ENCODE measurements at places on chromosomes 13 and 19.

DNA sequence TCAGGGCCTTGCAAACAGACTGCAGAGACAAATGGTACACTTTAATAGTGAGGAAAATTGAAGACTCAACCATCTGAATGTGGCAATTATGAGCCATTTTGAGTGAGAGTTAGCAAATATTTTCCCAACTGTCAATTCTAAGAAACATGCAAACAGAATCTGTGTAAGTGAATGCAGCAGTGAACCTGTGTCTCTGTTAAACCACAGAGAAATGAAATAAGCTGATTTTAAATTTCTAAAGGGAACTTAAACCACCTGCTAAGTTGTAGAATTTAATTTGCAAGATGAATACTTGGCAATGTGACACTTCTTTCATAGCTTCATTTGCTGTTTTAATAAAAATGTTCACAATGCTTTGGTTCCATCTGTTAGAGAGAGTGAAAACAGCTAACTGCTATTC is 42.0 kb upstream of the TDRD3 start:
- DNase-seq, result no peak

- no peak for DNase-seq
Observed at GRCh38 chr19:46611776-46612175, 10.6 kb downstream of the CALM3 start.

GRCh38 chr13:112891477-112892401 is 77.3 kb upstream of the MCF2L start:
- no peak for DNase-seq

DNA sequence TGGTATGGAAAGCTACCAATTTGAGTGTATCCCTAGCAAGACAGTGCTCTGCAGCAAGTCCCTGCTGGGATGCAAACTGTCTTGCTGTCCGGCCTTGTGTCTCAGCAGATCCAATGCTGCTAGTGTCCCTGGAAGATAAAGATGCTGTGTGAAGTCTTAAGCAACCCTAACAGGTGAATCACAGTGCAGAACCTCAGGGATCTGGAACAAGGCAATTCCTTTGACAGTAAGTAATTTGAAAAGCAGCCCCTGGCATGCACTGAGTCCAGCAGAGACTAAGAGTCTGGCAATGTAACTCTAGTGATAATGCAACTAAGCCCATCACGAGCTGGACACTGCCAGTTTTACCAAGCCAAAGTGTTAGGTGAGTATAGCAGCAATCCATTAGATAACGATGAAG is 1.7 kb upstream of the UCHL3 start:
- DNase-seq, result no peak

- no peak for DNase-seq
Observed at GRCh38 chr19:28652765-28653164, 560.2 kb downstream of the UQCRFS1 start.

DNA sequence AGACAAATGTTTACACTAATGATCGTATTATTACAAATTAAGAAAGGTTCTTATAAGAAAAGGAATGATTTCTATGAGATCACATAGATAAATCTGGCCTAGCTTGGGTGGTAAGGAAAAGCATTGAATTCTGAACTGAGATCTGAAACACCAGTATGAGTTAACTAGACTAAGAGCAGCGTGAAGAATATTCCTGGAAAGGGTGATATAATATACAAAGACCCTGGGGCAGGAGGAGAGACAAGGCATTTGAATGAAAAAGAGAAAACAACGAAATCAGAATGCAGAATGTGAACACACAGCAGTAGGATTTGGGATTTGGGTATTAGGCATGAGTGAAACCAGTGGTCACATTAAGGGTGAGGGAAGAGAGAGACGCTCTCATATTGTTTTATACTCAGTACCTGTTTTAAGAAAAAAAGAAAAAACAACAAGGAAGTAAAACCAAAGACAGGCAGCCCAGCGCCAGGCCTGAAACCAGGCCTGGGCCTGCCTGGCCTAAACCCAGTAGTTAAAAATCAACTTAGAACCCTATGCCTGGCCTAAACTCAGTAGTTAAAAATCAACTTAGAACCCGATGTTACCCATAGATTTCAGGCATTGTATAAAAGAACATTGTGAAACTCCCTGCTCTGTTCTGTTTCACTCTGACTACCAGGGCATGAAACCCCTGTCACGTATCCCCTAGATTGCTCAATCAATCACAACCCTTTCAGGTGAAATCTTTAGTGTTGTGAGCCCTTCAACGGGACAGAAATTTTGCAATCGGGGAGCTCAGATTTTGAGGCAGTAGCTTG is 287.1 kb downstream of the ITGBL1 start:
- DNase-seq, result no peak

DNA sequence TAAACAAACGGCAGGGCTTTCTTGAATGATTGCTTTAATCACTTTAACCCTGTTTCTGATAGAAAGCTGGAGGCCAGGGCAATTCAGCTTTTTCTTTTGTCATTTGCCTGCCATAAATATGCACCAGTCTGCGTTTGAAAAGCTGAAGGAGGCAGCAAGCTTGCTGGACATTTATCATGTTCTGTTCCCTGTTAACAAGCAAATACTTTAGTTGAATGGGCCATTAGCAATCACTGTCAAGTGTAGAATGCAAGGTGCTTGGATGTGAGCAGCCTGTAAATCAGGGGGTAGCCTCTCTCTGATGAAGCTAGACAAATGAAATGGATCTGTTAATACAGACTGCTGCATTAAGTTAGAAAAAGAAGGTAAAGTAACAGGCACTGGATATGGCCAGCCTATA is 7.6 kb downstream of the EFNB2 start:
- no peak for DNase-seq

DNA sequence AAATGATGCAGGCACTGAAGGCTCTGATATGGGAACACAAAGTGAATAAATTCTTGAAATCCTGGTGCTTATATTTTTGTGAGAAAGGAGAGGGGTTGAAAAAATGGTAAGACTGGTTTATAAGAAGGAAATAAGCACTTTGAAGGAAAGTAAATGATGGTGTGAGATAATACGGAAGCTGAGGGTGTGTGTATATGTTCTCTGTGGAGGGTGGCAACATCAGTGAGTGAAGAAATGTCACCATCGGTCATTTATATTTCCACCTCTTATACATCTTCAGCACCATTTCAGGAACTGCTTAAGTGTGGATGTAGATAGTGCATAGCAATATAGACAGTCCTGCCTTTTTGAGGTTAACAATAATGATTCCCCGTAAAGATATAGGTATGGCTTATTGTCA is 17.5 kb downstream of the ZNF136 start:
- no peak for DNase-seq

DNA sequence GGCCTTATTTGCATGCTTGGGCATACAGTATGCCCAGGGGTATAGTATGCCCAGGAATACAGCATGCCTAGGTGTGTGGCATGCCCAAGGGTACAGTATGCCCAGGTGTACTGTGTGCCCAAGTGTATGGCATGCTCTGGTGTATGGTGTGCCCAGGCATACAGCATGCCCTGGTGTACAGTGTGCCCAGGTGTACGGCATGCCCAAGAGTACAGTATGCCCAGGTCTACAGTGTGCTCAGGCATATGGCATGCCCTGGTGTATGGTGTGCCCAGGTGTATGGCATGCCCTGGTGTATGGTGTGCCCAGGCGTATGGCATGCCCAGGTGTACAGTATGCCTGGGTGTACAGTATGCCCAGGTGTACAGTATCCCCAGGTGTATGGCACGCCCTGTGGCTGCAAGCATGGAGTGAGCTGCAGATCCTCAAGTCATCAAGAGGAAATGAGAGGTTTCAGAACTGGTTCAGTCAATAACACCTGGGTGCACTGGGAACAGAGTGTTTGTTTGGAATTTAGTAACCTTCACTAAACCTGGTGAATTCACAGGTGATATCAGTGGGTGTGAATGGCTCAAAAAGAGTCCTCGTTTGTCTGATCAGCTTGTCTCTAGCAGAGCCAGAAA is 7.8 kb upstream of the C13orf42 start:
- no peak for DNase-seq

GRCh38 chr13:97460004-97460775 is 26.2 kb downstream of the RAP2A start:
- DNase-seq, result no peak

GRCh38 chr19:1592024-1592754 is 476 bp downstream of the MBD3 start:
- peak; percentile 62 for DNase-seq

DNA sequence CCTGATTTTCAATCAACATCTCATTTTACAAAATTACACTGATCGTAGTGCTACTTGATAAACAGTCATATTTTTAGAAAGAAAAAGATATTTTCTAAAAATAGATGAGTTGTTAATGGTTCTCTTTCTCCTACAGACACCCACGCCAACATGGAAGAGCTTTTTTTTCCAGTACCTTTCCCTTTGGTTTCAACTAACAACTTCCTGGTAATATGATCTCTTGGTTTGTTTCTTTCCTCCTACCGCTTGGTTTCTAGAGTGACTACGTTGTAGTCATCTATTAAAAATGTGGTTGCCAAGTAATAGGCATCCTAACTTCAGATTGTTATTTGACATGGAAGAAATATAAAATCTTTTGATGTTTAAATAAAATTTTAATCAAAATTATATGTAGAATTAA is 189.0 kb downstream of the LACC1 start:
- peak; percentile 67 for DNase-seq

- no peak for DNase-seq
Observed at GRCh38 chr13:33678906-33679657, 138.9 kb upstream of the RFC3 start.

- no peak for DNase-seq
Observed at GRCh38 chr13:28796938-28797257, 23.2 kb upstream of the MTUS2 start.

DNA sequence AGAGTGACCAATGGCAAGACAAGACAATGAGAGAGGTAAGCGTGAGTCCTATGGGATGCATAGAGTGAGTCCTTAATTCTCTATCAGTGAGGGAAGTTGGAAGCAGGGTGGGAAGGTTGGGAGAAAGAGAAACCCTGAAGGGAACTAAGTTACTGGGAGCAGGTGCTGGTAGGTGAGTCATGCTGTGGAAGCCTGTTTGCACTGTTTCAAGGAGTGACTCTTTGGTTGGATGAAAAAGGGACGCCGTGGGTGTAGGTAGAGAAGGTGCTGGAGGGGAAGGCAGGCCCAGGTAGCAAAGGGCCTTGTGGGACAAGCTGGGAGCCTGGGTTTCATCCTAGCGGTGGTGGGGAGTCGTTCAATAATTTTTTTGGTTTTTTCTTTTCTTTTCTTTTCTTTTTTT is 21.9 kb downstream of the IGFL1 start:
- no peak for DNase-seq

GRCh38 chr13:50690006-50690405 is 153.5 kb downstream of the DLEU7 start:
- no peak for DNase-seq

GRCh38 chr13:84400706-84401105 is 518.4 kb upstream of the SLITRK1 start:
- DNase-seq, result peak; percentile 96

GRCh38 chr19:11023710-11024109 is 62.9 kb downstream of the SMARCA4 start:
- DNase-seq, result no peak

DNA sequence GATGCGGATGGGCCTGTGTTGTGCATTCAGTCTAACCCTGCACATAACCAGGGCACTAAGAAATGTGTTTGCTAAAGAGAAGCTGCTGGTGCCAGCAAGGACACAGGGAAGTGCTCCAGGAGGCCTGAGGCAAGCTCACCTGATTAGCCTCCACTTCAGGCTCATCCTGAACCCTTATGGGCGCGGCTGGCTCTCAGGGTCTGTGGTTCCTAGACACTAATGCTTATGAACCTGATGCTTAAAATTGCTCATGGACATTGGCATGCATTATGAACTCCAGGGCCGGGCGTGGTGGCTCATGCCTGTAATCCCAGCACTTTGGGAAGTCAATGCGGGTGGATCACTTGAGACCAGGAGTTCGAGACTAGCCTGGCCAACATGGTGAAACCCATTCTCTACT is 34.3 kb downstream of the SERP2 start:
- DNase-seq, result peak; percentile 28

- DNase-seq, result no peak
Observed at GRCh38 chr19:44876930-44877535, 14.0 kb upstream of the TOMM40 start.

DNA sequence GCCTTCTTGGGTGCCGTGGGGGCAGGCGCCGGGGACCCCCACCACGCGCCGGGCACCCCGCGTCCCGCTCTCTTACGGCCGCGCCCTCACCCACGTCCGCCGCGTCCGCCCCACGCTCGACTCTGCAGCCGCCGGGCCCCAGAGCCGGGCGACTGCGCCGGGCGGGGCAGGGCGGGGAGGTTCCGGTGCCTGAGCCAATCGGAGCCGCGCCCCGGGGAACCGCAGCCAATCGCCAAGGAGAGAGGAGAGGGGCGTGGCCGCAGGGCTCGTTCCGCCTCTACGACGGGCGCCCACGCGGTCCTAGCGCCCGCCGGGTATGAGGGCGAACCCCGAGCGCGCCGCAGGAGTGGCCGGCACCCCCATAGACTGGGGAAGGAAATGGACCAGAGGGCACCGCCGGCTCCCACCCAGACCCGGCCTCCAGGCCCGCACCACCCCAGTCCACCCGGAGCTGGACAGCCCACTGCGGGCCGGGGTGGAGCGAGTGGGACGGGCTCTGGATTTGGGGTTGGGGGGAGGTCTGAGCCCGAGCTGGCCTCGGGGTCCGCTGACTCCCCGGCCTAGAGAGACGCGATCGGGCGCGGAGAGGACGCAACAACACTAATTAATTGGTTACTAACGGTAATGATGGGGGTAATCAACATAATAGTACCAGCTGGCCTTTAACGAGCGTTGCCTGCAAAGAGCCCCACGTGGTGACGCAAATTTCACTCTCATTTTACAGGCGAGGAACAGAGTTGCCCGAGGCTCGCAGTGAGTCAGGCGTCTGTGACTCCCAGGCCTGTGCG is at the start of gene MFSD12:
Gene MFSD12 (minus strand): TSS at position 126 of the 788 bp plus-strand sequence. CDS start 183 bp downstream, outside the sequence.
- peak; percentile 76 for DNase-seq

DNA sequence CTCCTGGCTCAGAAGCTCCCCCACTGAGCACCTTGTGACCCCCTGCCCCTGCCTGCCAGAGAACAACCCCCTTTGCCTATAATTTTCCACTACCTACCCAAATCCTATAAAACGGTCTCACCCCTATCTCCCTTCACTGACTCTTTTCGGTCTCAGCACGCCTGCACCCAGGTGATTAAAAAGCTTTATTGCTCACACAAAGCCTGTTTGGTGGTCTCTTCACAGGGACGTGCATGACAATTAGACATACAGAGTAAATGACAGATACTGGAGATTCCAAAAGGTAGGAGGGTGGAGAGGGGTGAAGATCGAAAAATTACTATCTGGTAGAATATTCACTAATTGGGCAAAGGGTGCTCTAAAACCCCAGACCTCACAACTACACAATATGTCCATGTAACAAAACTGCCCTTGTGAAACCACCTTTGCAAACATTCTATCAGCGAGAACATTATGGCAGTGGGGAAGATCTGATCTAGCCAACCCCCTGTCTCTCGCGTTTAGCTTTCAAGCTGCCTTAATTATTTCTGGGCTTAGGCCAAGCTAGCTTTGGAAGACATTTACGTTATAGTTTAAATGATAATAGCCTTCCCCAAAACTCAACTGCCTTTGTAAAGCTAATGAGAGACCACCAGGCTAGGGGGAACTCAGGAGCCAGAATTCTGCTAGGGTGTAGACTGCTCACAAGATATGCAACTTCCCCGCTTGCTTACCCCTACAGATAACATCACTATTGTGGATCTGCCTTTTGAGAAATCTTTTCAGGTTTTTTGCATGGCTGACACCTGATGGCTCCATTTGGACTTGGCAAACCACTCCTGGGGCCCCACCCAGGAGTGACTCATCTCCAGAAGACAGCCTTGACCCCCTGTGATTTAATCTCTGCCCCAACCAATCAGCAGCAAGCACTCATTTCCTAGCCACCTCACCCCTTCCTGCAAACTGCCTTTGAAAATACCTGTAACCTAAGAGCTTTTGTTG is 1534.0 kb upstream of the SPRY2 start:
- DNase-seq, result no peak

Data from foreskin keratinocyte (primary cell).